NCI-H2107 (cell line): ENCODE measurements at places on chromosomes 3 and 15.
A peak's percentile ranks its signal among the peaks of the same experiment; 100 is the strongest.

DNA sequence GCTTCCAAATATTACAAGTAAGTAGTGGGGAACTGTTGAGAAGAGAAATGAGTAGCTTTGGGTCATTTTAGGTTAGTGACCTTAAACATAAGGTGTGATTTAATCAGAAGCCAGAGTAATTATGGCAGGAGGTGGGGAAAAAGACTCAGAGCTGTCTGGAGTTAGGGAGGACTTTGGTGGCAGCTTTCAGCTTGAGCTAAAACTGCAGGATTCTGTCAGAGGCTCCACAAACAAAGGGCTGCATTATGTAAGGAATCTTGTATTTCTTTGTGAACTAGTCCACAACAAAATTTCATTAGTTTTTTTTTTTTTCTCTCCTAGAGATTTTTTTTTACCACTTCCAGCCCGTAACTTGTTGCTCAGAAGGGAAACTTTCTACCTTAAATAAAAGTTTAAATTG, 345.3 kb downstream of the TIGIT start:
- no peak for DNase-seq

- no peak for DNase-seq
Observed at GRCh38 chr3:185584686-185585085, 1.4 kb upstream of the SENP2 start.

- DNase-seq: no peak
Observed at GRCh38 chr3:172289583-172289982, 158.7 kb downstream of the GHSR start.

DNA sequence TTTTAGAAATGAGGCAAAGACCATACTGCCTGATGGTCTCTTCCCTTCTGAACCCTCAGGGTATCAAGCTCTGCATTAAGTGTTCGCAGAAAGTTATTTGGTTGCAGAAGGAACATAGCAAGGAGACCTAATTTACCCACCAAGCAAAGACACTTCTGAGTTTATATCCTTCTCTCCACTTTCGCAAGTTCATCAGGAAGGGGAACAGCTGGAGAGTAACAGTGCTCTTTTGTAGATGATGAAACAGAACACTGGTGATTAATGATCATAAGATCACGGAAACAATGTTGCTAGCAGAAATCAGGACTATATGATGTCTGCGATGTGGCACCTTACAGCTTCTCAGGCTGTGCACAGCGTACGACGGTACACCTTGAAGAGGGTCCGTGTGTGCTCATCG, 62.1 kb downstream of the NCEH1 start:
- no peak for DNase-seq

GRCh38 chr3:138300647-138301046, 29.0 kb downstream of the NME9 start:
- no peak for DNase-seq

DNA sequence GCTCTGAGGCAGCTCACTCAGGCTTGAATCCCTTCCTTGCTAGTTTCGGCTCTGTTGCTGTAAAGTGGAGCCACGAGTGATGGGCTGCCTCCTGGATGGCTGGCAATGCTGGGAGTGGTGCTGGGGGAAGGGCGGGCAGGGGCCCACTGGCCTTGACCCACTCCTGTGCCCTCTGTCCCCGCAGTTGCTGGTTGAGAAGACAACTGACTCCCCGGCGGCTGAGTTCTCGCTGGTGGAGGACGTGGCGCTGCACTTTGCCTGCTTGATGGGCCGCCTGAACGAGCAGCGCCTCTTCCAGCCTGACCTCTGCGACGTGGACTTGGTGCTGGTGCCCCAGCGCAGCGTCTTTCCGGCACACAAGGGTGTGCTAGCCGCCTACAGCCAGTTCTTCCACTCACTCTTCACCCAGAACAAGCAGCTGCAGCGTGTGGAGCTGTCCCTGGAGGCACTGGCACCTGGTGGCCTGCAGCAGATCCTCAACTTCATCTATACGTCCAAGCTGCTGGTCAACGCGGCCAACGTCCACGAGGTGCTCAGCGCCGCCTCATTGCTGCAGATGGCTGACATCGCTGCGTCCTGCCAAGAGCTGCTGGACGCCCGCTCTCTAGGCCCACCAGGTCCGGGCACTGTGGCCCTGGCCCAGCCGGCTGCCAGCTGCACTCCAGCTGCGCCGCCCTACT, 4.7 kb downstream of the ZBTB47 start:
- DNase-seq: no peak

- DNase-seq: no peak
Observed at GRCh38 chr15:44394062-44394461, 33.4 kb upstream of the CTDSPL2 start.

- no peak for DNase-seq
Observed at GRCh38 chr3:191628571-191628970, 167.6 kb downstream of the PYDC2 start.

DNA sequence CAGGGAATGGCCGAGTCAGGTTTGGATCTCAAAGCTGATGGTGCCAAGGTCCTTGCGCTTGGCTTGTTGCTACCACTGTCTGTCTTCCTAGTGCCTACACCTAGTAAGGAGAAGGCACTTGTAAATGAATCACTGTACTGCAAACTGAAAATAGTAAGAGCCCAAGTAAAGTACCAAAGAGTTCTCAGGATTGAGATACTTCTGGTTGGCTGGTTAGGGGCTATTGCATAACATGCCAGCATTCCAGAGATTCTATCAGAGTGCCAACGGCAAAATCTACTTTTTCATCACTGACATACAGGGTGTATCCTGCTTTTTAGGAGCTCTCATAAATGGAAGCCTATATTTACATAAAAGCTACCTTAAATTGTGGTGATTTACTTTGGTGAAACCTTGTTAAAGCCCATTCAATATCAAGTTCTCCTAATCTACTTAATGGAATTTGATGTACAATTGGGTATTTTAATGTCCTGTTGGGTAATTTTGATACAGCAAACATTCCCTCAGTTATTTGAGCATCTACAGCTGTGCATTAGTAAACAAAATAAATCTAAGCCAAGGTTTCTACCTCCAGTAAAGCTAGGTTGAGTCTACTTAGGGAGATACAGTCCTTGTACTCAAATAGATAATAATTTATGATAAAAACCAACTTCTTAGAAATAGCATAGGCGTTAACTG, 30.7 kb upstream of the CHD2 start:
- DNase-seq: no peak

DNA sequence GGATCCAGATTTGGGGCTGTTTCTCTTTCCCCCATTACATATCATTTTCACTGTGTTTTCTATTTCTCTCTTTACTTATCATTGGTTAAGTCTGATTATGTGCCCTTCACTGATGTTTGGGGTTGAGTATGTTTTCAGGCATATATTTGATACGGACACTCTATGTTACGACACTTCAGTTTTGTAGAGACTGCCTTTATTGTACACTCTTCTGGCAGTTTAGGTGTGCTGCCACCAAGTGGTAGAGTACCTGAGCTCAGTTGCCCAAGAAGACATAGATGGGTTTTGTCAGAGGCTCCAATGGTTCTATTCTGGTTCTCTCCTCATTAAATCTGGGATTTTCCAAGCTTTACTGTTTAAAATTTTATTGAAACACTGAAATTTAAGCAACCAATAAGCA, 255.0 kb upstream of the ROPN1 start:
- DNase-seq: peak; percentile 25

DNA sequence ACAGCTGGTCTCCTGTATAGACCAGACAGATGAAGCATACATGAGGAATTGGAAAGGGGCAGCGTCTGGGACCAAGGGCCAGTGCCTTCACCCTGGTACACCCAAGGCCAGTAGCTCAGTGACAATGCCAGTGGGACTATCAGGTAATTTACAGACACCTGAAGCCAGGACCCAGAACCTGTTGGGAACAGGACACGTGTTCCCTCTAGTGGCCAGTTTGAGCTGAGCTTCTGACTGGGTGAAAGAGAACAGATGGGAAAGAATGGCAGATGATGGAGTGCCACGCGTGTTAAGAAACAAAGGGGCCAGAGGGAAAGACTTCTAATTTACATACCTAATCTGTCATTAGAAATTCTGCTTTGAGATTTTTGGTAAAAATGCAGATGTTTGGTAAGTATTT, 5.1 kb upstream of the SLC25A38 start:
- DNase-seq: no peak

- no peak for DNase-seq
Observed at GRCh38 chr15:52749258-52749657, 40.9 kb downstream of the ONECUT1 start.

- no peak for DNase-seq
Observed at GRCh38 chr15:51366071-51366470, 24.6 kb downstream of the GLDN start.

- no peak for DNase-seq
Observed at GRCh38 chr3:36928220-36928619, 16.6 kb downstream of the TRANK1 start.

DNA sequence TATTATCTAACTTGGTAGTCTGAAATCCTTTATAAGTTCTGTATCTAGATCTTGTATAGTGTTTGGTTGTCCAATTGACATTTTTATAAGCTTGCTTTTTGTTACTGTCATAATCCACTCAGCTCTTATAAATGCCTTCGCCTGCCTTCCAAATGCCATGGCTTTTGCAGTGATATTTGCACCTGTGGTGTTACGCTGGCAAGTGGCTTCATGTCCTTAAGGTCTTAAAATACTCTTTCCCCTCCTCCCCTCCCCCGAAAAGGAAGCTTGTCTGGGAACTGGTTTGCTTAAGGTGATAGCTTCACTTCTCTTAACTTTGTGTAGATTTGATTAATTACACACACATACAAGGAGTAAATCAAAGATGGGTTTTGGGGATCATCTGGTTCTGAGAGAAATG, 62.0 kb downstream of the ABHD2 start:
- DNase-seq: no peak

- DNase-seq: no peak
Observed at GRCh38 chr3:116863270-116863770, 153.7 kb downstream of the TUSC7 start.

DNA sequence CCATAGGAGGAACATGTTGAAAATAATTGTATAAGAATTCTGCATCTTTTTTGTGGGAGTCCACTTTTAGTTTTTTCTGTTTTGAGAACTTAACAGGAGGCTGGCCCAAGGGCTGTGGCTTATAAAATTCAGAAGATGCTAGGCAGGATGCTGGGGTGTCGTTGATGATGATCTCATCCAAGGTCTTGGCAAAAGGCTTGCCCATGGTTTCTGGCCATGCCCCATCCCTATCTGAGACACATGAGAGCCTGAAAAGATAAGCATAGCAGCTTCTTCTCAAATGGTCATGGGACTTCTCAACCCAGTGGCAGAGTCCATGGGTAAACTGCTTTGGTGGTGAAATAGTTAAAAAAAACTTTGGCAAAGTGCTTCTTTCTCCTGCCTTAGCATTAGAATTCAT, 35.2 kb downstream of the CMSS1 start:
- no peak for DNase-seq

DNA sequence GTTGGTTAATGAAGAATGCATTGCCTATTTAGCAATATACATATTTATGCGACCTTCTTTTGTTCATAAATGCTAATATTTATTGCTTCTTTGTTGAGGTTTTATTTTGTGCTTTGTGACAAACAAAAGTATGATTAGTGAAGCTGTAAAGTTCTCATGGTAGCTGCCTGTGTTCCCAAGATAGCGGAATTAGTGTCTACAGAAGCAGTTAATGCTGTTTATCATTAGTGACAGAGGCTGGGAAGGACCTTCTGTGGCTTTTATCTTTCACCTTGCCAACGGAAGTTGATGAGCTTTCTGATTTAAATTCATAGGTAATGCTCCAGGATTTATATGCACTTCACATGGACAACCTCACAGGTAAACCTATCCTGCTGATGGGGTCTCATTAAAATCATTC, 418.3 kb downstream of the CADM2 start:
- no peak for DNase-seq

- DNase-seq: no peak
Observed at GRCh38 chr3:56985878-56986277, 74.6 kb upstream of the SPATA12 start.

DNA sequence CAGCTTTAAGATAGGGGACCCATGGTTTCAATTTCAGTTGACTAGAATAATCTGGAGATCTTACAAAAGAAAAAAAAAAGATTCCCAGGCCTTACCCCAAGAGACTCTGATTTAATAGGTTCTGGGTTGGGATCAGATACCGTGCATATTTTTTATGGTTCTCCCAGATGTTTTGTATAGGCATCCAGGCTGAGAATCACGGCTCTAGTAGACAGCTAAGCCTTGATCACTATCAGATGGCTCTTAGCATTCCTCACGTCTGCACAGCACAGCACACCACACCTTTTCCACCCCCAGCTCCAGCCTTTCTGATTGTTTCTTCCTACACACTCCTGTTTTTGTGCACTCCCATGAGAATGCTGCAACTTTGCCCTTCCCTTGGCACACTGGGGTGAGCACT, 40.8 kb downstream of the TMEM45A start:
- DNase-seq: no peak

GRCh38 chr3:14206548-14207177, 28.0 kb downstream of the LSM3 start:
- no peak for DNase-seq

DNA sequence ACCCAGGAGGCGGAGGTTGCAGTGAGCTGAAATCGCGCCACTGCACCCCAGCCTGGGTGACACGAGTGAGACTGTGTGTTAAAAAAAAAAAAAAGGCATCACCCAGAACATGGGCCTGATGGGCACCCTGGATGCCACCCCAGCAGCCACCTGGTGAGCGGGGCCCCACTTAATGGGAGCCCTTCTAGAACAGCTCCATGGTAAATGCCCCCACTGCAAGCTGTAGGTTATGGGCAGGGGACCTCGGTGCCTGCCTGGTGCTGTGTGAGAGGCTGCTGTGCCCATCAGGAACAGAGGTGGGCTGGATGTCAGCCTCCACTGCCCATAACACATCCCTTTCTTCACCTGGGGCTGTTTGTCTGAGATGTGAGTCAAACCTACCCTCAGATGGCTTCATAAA, 156.2 kb upstream of the MEF2A start:
- no peak for DNase-seq

GRCh38 chr15:74220475-74221248, 15.5 kb upstream of the CCDC33 start:
- DNase-seq: peak; percentile 23

- DNase-seq: no peak
Observed at GRCh38 chr3:44576613-44577012, 8.2 kb upstream of the ZNF660 start.

DNA sequence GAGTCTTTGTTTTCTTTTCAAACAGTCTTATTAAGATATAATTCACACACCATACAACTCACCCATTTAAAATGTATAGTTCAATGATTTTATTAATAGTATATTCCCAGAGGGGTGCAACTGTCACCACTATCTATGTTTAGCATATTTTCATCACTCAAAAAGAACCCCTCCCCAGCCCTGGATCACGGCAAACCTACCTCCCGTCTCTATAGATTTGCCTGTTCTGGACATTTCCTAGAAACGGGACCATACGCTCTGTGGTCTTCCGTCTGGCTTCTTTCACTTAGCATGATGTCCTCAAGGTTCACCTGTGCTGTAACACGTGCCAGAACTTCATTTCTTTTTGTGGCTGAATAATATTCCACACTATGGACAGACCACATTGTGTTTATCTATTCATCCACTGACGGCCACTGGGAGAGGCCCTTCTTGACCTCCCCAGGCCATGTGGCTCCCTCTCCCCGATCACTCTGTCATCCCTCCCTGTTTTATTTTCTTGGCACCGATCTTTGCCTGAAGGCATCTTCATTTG, 56.4 kb downstream of the IQSEC1 start:
- no peak for DNase-seq

- no peak for DNase-seq
Observed at GRCh38 chr3:87501076-87501475, 224.7 kb upstream of the POU1F1 start.
